ENCODE measurements at places on chromosomes 2 and 18. TPM values are rescaled to one million over a fixed set of nuclear protein-coding genes. Genes with fewer than 3 reads are reported as not detected.
A peak's percentile ranks its signal among the peaks of the same experiment; 100 is the strongest.

- DNase-seq = no peak
Measured at GRCh38 chr2:127254386-127254981, 34.4 kb upstream of the CYP27C1 start.

- no peak for DNase-seq
Measured at GRCh38 chr18:75544496-75544895, 117.0 kb upstream of the SMIM21 start.

- peak; percentile 56 for DNase-seq
Measured at GRCh38 chr2:70939839-70940580, 4.3 kb downstream of the ATP6V1B1 start.

- DNase-seq = no peak
Measured at GRCh38 chr2:198712485-198712884, 745.3 kb downstream of the SATB2 start.

DNA sequence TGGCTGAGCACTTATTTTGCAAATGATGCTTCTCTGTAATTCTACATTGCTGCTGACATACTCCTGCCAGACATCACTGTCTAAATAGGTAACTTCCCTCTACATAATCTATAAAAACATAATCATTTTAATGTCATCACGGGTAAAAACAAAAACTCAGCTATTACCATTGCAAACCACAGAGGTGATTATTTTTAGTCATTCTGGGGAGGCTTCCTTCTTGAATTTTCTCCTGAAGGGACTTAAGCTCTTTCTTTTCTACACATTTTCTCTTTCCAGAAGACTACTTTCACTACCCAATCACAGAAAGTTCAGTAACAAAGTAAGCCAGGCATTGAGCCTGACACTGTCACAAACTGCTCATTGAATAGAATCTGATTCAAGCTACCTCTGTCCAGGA is 40.4 kb upstream of the NFU1 start:
- no peak for DNase-seq

DNA sequence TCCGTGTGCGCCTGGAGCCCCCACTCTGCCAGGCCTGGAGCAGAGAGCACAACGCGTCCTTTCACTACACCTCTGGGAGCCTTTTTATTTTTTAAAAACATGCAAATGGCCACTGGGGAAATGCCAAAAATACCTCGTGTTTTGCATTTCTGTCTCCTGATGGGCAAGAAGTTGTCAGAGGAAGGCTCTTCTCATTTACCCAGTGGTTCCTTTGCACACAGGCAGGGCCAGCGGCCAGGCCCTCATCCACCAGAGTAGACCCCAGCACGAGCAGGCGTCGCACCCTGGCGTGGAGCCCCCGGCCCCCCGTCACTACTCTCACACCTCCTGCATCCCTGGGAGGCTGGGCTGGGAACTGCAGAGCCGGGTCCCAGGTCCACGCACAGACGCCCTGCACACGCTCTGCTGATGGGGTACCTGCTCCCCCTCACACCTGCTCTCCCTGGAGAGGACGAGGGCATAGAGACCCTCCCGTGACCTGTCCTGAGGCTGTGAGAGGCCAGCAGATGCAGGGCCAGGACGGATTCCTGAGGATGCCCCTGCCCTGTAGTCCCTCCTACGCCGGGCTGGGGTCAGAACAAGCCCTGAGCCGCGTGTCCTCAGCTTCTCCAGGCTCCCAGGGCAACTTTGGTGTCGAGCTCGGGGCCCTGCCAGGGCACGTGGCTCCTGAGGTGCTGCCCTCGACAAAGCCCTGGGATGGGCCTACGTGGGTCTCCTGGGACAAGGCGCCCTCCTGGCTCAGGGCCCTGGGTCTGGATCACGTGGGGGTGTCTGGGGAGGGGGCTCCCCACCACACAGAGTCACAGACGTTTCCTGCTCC is 65.0 kb downstream of the NFATC1 start:
- DNase-seq = no peak

ZNF407 gene
- 44.6 TPM for total RNA-seq

- no peak for DNase-seq
Measured at GRCh38 chr2:19723021-19723420, 178.8 kb downstream of the TTC32 start.

CLHC1 gene
- 9.7 TPM for total RNA-seq

SH3RF3 gene
- total RNA-seq = 0.05 TPM

DNA sequence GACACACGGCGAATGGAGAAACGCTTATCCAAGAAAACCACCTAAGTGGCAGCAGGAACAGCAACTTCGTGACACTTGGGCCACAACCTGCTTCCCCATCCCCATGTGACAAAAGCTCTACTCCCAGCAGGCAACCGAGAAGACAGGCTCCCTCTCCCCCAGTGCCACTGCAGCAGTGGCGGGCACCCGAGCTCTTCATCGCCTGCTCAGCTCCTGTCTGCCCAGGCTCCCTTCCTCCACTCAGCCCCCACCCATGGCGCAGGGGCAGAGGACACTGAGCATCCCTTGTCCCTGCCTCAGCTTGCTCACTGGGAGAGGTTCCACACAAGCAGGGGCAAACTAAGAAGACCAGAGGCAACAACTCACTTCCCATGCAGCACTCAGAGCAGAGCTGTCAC is 22.9 kb downstream of the SLC66A2 start:
- no peak for DNase-seq

NEURL3 gene
- total RNA-seq = not detected

GRCh38 chr2:20147351-20147750 is 77.6 kb downstream of the SDC1 start:
- no peak for DNase-seq

TCF23 gene
- total RNA-seq = not detected

ATG4B gene
- total RNA-seq = 96.2 TPM

DNA sequence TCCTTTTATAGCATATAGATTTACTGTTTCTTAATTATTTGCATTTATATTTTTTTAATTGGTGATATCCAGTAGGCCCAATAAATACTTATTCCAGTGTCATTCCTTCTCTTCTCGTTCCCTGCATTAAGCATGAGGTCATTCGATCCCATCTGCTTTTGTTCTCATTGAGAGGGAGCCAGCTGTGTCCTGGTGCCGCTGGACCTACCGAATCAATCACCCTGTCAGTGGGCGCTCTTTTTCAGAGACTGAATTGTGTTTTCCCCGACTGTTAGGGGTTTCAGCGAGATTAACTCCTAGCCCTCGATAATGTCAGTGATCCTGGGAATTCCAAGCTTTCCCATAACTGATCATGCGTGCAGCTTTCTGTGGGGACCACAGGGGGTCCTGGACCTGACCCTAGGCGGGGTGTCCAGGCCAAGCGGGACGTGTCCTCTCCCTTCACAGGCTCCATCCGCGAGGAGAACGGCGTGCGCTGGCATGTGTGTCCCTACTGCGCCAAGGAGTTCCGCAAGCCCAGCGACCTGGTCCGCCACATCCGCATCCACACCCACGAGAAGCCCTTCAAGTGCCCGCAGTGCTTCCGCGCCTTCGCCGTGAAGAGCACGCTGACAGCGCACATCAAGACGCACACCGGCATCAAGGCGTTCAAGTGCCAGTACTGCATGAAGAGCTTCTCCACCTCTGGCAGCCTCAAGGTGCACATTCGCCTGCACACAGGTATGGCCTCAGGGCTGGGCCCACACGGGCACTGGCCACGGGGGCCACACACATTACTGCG is 72.4 kb downstream of the ZNF236 start:
- DNase-seq = no peak

GRCh38 chr2:160493227-160494028 is at the start of gene RBMS1:
Gene RBMS1, minus strand, starts transcription at chr2:160493807. Its CDS starts 444 bp downstream, at chr2:160493363.
- no peak for DNase-seq

DNA sequence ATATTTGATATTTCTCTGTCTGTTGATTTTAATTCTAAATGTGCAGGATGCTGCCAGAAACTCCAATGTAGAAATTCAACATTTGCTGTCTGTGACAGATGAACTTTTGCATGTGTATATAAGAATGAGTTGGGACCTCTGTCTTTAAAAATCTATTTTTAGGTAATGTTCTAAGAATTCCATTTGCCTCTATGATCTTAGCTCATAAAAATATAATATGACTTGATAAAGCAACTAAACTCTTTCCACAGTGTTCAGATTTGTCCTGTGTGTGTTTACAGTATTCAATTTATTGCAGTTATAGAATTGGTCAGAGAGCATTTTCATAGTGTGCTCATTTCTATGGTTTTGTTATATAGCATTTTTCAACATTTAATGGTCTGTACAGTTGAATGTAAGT is 33.6 kb downstream of the RNMT start:
- DNase-seq = no peak

GRCh38 chr2:145036421-145037011 is 516.6 kb upstream of the ZEB2 start:
- no peak for DNase-seq

GRCh38 chr2:28544036-28544346 is 48.1 kb downstream of the PLB1 start:
- DNase-seq = no peak

DNA sequence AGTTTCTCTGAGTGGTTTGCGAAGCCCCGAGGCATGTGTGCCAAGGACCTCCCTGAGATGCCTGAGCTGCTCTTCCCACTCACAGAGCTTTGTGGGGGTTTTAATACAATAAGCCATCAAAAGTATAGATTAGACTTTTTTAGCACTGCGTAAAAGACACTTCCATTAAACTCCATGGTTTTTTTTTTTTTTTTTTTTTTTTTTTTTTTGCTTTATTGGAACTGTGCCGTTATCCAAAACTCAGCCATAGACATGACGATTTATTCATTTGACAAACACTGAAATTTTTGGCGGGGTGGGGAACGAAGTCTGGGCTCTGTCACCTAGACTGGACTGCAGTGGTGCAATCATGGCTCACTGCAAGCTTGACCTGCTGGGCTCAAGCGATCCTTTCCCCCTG is 18.4 kb downstream of the NPPC start:
- no peak for DNase-seq

- DNase-seq = no peak
Measured at GRCh38 chr2:200189964-200190363, 116.5 kb upstream of the SPATS2L start.

ADD2 gene
- total RNA-seq = 4.8 TPM

GRCh38 chr18:7291046-7291445 is 60.2 kb downstream of the LRRC30 start:
- DNase-seq = no peak

Data from natural killer cell treated with Interleukin-12 subunit alpha and Interleukin-12 subunit beta and Interleukin-15 and Interleukin-18, amount 100 ng/mL, for 72 hours (primary cell).